Osteoblast (primary cell): ENCODE measurements at places on chromosomes 2 and 18. TPM values are rescaled to one million over a fixed set of nuclear protein-coding genes. Genes with fewer than 3 reads are reported as not detected.

Gene UGT1A6
- total RNA-seq: not detected in 2 replicates

Gene CHN1
- 33.7 and 54.5 TPM in 2 replicates for total RNA-seq

Gene TEX44
- total RNA-seq: not detected in 2 replicates

Gene PKDCC
- total RNA-seq: 1.2 and 4.0 TPM in 2 replicates

Gene NEUROD1
- total RNA-seq: not detected in 2 replicates

Gene EPG5
- total RNA-seq: 94.8 and 96.4 TPM in 2 replicates

Gene RGPD4
- under 0.01 TPM in 1 of 2 replicates, not detected in the other for total RNA-seq

Gene MRO
- total RNA-seq: 0.59 and 1.8 TPM in 2 replicates

Gene ATP6V1C2
- total RNA-seq: under 0.01 TPM in 2 replicates

Gene IMPACT
- total RNA-seq: 32.4 and 34.7 TPM in 2 replicates

Gene SERPINB13
- under 0.01 TPM in 1 of 2 replicates, not detected in the other for total RNA-seq

Gene ANKRD30B
- total RNA-seq: 6.9 and 11.5 TPM in 2 replicates

Gene TLK1
- 22.1 and 30.1 TPM in 2 replicates for total RNA-seq

Gene SH3RF3
- 14.7 and 14.8 TPM in 2 replicates for total RNA-seq

Gene TM4SF20
- total RNA-seq: 0.88 and 1.1 TPM in 2 replicates

Gene PGAP1
- total RNA-seq: 7.2 and 9.1 TPM in 2 replicates

Gene CFAP53
- 0.36 and 0.59 TPM in 2 replicates for total RNA-seq

Gene RAPGEF4
- total RNA-seq: 0.36 and 0.59 TPM in 2 replicates

Gene CPO
- not detected in 2 replicates for total RNA-seq

Gene CFAP221
- total RNA-seq: 0.36 and 1.2 TPM in 2 replicates

Gene PJVK
- total RNA-seq: 2.1 and 2.5 TPM in 2 replicates

Gene GALNT5
- total RNA-seq: 56.5 and 75.7 TPM in 2 replicates

Gene ARHGEF4
- 3.6 and 7.7 TPM in 2 replicates for total RNA-seq

Gene PTPN4
- total RNA-seq: 19.5 and 24.8 TPM in 2 replicates

Gene EFR3B
- 0.72 and 0.88 TPM in 2 replicates for total RNA-seq

Gene CNOT9
- 47.1 and 50.3 TPM in 2 replicates for total RNA-seq

Gene SLC38A11
- not detected in 2 replicates for total RNA-seq

Gene FAM124B
- total RNA-seq: not detected in 2 replicates

Gene KCNE4
- 37.6 and 40.4 TPM in 2 replicates for total RNA-seq

Gene BOLA3
- 17.4 and 17.7 TPM in 2 replicates for total RNA-seq

Gene LCT
- under 0.01 TPM in 2 replicates for total RNA-seq

Gene AQP12A
- not detected in 2 replicates for total RNA-seq

Gene ARID5A
- 7.6 and 9.7 TPM in 2 replicates for total RNA-seq

Gene NTSR2
- total RNA-seq: not detected in 2 replicates

Gene NGEF
- total RNA-seq: 4.7 TPM in 1 of 2 replicates, not detected in the other

Gene ATL2
- total RNA-seq: 42.1 and 64.4 TPM in 2 replicates

Gene PNO1
- 10.5 and 15.0 TPM in 2 replicates for total RNA-seq

Gene RNF144A
- 15.9 and 18.0 TPM in 2 replicates for total RNA-seq

Gene ARHGAP28
- total RNA-seq: 23.9 and 24.2 TPM in 2 replicates

Gene C2orf80
- not detected in 2 replicates for total RNA-seq

Gene ELAC1
- 6.5 and 7.4 TPM in 2 replicates for total RNA-seq

Gene ANKRD62
- total RNA-seq: not detected in 2 replicates

Gene SPOPL
- 21.2 and 23.5 TPM in 2 replicates for total RNA-seq

Gene CCDC68
- total RNA-seq: 9.0 and 13.3 TPM in 2 replicates

Gene UPP2
- not detected in 2 replicates for total RNA-seq

Gene REG3G
- not detected in 2 replicates for total RNA-seq

Gene ADGRF3
- under 0.01 and 0.59 TPM in 2 replicates for total RNA-seq

Gene DOK6
- 2.7 and 3.6 TPM in 2 replicates for total RNA-seq

Gene ABCB11
- total RNA-seq: under 0.01 TPM in 1 of 2 replicates, not detected in the other

Gene TMEM37
- 1.1 and 1.2 TPM in 2 replicates for total RNA-seq

Gene IL36B
- total RNA-seq: not detected in 2 replicates

Gene ELOA2
- total RNA-seq: not detected in 2 replicates

Gene SP9
- total RNA-seq: not detected in 2 replicates
